ENCODE measurements at places on chromosomes 12 and 14.
A peak's percentile ranks its signal among the peaks of the same experiment; 100 is the strongest.

- no peak for DNase-seq
Observed at GRCh38 chr12:49367381-49368239, at the start of gene SPATS2. Gene SPATS2, plus strand, starts transcription at chr12:49367462. Its CDS starts 93,551 bp downstream, at chr12:49461013.

- DNase-seq: no peak
Observed at GRCh38 chr14:92135269-92135668, 13.5 kb downstream of the CPSF2 start.

DNA sequence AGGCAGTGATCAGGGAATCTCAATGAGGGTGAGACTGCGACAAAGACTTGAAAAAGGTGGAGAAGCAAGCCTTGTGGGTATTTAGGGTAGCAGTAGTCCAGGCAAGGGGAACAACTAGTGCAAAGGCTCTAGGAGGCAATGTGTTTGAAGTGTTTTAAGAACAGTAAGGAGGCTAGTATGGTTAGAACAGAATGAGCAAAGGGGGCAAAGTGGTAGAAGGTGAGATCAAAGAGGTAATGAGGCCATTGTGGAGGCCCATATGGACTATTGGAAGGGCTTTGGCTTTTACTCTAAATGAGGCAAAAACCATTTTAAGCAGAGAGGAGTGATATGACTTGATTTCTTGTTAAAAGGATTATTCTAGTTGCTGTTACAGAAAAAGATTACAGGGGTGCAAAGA lies 16.8 kb downstream of the HIF1A start:
- no peak for DNase-seq

DNA sequence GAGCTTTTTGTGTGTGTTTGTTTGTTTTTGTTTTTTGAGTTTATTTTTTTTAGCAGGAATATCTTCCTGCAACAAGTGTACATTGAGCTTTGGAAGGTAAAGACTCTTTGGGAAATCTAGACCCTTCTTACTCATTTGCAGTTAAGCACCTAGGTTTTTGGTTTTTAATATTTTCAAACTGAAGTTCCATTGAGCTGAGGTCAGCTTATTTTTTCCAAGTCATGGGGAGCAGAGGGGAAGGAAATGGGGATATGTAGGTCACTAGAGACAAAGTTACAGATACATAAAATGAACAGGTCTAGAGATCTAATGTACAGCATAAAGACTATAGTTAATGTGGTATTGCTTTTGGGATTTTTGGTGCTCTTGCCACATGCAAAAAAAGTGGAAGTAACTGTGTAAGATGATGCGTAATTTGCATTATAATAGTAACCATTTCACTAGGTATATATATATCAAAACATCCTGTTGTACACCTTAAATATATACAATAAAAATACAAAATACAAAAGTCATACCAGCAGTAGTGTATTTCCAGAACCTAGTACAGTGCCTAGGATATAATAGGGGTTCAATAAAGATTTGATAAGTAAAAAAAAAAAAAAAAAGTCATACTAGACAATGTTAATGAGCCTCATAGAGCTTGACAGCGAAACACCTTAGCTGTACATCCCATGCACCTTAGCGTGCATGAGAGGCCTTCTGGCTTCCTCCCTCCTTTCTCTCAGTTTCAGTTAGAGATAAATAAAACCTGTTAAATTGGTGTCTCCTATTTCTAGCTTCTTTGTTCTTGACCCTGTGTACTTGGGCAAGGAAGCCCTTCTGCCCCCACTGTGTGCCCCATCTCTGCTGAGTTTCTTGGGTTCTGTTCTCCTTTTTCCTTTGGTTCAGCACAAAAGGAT lies 22.7 kb downstream of the CGRRF1 start:
- no peak for DNase-seq

- no peak for DNase-seq
Observed at GRCh38 chr14:81801921-81802320, 268.3 kb upstream of the SEL1L start.

DNA sequence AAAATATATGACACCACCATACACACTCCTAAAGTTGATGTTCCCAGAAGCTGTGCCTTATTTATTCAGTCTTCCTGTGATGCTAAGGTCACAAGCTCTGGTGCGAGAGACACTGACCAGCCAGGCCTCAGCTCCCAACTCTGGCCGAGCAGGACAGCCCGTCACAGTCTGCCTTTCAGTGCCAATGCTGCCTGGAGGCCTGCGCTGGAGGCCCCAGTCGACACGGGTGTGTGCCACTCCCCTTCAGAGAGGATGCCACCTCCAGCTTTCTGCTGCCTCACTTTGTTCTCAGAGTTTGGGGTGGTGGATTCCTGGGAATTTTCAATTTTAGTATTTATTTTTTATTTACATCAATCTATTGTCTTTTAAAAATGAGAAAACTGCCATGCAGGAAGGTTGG lies 7.3 kb upstream of the PAPLN start:
- DNase-seq: no peak

- DNase-seq: no peak
Observed at GRCh38 chr12:7857971-7858370, 14.7 kb downstream of the SLC2A14 start.

GRCh38 chr12:113818833-113819232 lies 147.3 kb downstream of the RBM19 start:
- no peak for DNase-seq

DNA sequence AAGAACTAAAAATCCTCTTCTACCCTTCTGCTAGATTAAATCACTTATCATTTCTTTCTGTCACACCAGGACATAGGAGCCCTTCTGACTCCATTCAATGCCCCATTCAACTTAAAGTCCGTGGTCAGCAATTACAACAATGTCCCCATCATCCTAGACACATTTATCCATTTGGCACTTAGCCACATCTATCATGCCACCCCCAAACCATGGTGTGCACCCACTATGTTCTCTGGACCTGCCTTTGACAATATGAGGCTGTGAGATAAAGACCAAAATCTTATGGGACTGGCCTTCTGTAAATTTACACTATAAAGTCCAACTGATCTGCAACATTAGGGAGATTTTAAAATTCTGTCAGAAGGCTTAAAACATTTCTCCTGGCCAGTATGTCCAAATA lies 104.4 kb downstream of the SSPN start:
- DNase-seq: no peak

GRCh38 chr12:19168644-19169043 lies 39.1 kb downstream of the PLEKHA5 start:
- no peak for DNase-seq

DNA sequence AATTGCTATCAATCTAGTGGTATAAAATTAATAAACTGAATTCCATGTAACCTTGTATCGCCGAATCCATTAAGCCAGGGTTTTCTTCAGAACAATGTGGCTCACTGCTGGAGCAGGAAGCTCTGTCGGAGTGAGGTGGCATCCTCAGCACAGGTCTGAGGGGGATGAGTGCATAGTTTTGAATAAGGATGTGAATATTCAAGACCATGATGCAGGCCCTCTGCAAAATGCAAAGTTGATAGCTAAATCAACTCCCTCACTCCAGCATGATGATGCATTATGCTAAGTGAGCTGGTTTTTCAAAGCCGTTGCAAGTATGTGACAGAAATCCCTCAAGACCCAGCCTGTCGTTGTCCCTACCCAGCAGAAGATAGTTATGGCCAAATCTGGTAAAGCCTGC lies 53.0 kb downstream of the TRIM9 start:
- DNase-seq: no peak

- no peak for DNase-seq
Observed at GRCh38 chr12:64009321-64010068, 165.0 kb downstream of the SRGAP1 start.

DNA sequence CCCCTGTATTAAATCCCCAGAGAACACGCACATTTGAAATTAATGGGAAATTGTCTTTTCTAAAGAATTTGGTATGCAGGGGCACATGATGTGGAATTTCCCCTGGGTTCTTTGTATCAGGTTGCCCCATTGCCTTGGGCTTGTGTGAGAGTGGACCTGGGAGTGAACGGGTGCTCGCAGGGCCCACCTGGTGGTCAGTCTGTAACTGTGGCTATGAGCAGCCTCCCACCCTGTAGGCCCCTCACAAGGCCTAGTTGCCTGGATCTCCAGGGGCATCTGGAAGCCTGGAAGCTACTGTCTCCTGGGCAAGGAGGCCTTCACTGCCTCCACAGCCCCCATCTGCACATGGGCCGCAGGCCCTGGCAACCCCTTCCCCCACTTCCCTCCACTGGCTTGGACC lies 96.7 kb downstream of the SLC25A47 start:
- DNase-seq: no peak

- DNase-seq: no peak
Observed at GRCh38 chr12:124904306-124905098, 9.9 kb downstream of the UBC start.

DNA sequence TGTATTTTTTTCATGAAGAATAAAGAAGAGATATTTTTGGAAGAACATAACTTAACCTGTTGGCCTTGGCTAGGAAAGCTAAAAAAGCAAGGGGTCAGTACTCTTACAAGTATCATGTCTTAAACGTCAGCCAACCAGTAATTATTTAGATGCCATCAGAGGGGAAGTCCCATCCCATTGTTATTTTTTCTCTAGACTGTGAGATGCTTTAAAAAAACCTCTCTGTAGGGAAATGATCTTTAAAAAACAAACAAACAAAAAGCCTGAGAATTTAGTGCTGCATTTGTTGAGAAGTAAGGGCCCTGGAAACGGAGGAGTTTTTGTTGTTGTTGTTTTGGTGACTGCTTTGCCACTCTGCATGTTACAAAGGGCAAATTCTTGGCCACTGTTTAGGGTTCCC lies 474.0 kb downstream of the ZFP36L1 start:
- no peak for DNase-seq

- DNase-seq: peak; percentile 80
Observed at GRCh38 chr12:132887513-132888351, at the start of gene CHFR. Gene CHFR, minus strand, starts transcription at chr12:132887605. Its CDS starts 277 bp downstream, at chr12:132887328.

DNA sequence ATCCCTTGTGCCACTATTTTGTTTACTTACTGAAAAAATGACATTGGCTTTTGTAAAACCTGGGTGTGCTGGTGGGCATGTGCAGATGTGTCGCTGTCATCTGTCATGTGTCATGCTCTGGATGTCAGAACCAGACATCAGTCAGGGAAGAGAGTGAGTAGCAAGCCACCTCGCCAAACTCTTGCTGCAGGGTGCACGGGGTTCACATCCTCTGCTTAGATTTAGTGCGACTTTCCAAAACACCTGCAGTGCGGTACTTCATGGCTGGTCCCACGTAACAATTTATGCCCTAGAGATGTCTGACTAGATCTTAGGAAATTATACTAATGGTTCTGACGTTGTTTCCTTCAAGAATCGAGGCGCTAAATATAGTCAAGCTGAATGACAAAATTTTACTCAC lies 106.7 kb downstream of the CRADD start:
- no peak for DNase-seq

All from D721Med (cell line).